ENCODE measurements at places on chromosomes 2 and 18. TPM values are rescaled to one million over a fixed set of nuclear protein-coding genes. Genes with fewer than 3 reads are reported as not detected.

Gene ALPP
- total RNA-seq: not detected

Gene KCNK3
- not detected for total RNA-seq

DNA sequence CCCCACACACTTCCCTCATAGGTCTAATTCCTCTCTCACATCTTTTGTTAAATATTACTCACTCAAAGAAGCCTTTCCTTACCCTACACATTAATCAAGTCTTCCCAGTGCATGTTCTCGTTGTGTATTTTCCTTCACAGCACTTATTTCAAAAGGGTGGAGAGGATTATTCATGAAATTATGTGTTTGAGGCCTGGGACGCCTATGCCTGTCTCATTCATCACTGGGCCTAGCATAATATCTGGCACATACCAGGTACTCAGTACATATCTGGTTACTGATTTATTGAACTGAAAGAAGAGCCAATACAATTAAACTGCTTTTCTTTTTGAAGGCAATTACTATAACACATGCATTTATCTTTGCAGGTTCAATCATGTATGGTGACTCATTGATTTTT is 15.1 kb upstream of the MALL start:
- no peak for DNase-seq

DNA sequence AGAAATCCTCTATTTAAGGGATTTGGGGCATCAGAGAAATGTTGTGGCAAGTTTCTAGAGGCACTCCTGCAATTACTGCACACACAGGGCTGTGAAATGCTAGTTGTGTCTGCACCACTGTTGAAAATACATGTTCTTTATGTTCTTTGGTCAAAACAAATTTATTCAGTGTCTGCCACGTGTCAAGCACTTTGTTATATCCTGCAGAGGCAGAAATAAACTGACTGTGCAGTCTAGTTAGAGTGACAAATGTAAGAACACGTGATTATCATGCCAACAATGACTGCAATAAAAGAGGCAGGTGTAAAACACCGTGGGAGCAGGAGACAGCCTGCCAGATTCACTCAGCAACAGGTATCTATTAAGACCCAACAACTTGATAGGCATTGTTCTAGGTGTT is 423.3 kb downstream of the LRP1B start:
- DNase-seq: no peak

Gene PKDCC
- total RNA-seq: not detected

GRCh38 chr18:76259096-76259495 is 235.9 kb downstream of the ZNF516 start:
- DNase-seq: no peak

- no peak for DNase-seq
Observed at GRCh38 chr2:47386551-47386950, 16.4 kb upstream of the MSH2 start.

DNA sequence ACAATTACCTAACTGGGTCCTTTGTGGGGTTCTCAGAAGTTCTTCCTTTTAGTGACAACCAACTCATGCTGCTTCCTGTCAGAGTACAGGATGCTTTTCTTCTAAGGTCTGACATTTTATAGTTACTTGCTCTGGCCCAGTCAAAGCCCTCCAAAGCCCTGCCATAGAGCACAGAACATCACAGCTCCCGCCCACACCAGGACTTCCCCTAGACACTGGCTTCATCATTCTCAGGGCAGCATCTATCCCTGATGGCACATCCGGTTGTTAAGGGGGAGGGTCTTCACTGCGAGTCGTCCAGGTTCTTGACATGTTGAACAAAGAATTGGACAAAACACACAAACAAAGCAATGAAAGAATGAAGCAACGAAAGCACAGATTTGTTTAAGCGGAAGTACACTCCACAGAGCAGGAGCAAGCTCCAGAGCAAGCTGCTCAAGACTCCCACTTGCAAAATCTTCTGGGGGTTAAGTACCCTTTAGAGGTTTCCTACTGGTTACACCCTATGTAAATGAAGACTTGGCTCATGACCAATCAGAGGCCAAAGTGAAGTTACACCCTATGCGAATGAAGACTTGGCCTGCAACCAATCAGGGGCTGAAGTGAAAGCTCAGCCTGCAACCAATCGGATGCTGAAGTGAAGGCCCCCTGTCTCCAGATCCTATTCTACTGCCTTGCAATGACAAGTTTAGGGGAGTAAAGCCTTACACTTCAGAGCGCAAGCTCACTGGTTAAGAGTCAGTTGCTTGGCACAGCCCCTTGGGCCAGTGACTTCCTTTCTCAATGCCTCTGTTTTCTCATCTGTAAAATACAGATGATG is 79.0 kb downstream of the HDAC4 start:
- no peak for DNase-seq

Gene NHEJ1
- 12.7 TPM for total RNA-seq

Gene YES1
- total RNA-seq: 76.2 TPM

Gene LIMS3
- total RNA-seq: 0.48 TPM

DNA sequence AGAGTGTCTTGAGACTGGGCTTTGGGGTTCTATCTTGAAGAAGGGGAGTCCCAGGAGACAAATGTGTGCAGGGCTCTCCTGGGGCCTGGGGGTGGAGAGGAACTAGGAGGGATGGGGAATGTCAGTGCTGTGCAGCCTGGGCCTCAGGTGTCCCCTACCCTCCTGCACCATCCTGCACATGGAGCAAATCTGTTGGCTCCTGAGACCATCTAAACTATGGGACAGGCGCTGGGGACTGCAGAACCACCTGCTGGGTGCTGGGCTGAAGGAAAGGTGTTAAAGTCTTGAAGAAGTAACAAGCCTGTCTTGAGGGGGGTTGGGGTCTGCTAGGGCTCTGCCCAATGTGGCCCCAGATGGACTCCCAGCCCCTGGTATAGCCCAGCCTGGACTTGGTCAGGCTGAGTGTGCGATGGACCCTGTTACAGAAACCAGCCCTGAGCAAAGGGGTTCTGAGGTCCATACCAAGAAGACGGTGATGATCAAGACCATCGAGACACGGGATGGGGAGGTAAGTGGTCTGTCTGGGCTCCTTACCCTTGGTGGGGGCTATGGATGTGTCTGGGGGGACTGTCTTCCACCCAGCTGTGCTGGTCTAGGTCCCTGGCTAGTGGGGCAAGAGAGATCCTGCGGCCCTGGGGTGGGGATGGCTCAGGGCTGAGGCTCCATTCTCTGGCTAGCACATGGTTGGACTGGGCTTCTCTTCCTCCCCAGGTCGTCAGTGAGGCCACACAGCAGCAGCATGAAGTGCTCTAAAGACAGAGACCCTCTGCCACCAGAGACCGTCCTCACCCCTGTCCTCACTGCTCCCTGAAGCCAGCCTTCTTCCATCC is 7.3 kb downstream of the DES start:
- no peak for DNase-seq

- no peak for DNase-seq
Observed at GRCh38 chr2:218733171-218734021, 22.8 kb downstream of the TTLL4 start.

Gene LIMS2
- total RNA-seq: not detected

DNA sequence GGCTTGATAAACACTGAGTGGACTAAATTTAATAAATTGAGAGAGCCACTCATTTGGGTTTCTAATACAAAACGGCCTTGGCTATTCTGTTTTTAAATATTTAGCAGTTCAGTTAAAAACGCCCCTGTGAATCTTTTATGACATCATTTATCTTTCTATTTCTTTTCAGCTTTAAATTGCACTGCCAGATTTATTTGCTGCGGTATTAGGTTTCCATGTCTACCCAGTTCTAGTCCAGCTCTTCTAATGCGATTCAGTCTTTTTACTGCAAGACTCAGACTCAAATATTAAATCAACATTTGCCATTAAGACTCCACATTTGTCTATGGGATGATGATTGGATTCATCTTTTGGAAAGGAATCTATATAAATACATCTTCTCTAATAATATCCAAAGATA is 2174.3 kb upstream of the PIK3C3 start:
- DNase-seq: no peak

Gene CGREF1
- total RNA-seq: not detected

DNA sequence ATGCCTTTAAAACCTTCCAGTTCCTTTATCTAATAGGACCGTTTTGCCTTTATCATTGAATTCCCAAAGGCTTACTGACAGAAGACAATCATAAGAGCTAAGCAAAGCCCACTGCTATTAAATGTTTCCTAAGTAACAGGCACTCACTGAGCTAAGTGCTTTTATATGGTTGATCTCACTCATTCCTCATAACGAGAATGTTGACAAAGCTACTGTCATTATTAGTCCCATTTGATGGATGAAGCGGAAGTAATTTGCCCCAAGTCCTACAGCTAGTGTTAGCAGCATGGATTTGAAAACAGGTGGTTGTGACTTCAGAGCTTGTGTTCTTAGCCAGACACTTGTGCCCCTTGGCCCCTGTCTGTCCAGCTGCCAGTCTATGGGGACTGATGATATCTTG is 134.8 kb upstream of the SERPINE2 start:
- DNase-seq: no peak

- DNase-seq: no peak
Observed at GRCh38 chr2:169415233-169415748, 53.0 kb upstream of the LRP2 start.

Gene GALNT13
- total RNA-seq: not detected

GRCh38 chr2:16152071-16152927 is 211.9 kb downstream of the MYCN start:
- no peak for DNase-seq

GRCh38 chr2:120402508-120402907 is 56.6 kb downstream of the INHBB start:
- no peak for DNase-seq

Gene GLB1L
- total RNA-seq: 7.7 TPM

Gene FKBP1B
- 3.3 TPM for total RNA-seq

DNA sequence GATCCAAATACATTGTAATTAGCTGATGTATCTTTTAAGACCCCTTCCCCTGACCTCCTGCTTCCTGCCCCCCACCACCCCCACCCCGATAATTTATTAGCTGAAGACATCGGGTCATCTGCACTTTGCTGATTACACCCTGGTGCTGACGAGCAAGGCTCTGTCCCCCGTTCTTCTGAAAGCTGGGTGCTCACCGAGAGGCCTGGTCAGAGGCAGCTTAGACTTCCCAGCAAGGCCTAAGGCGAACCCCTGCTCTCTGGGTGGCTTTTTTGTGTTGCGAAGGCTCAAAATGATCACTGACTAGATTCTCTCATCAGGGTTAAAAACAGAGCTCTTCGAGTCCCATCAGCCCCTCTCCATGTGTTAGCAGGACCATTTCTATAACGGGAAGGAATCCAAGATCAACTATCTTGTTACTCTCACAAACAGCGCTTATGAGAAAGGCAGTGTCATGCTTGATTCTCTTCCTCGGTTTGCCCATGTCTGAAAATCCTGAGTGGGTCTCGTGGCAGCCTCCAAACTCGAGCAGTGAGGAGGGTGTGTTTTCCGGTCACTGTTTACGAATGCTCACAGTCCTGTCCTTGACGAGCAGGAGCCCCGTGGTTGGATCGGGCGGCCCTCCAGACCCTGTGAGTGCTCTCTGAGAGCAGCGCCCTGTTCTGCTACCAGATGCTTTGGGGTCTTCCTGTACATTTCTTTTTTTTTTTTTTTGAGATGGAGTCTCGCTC is 201.6 kb downstream of the HDAC4 start:
- DNase-seq: no peak

Gene TMEM18
- total RNA-seq: 22.1 TPM

Gene HOXD8
- not detected for total RNA-seq

DNA sequence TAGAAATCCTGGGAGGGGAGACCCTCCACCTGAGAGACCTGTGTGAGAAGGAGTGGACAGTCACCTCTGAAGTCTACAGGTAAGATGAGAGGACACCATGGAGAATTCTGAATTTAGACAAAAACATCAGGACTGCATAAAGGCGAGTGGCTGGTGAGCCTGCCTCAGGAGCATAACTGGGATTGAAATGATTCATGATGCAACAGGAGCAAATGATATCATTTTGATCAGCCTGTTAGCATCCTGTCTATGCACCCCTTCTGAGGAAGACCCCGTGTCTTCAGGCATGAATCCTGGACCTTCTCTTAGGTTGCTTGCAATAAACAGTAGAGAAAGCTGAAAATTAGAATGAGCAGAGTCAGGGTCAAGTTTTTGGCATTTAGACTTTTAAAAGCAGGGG is 245.8 kb downstream of the ETAA1 start:
- no peak for DNase-seq

Gene VAMP8
- 116 TPM for total RNA-seq

DNA sequence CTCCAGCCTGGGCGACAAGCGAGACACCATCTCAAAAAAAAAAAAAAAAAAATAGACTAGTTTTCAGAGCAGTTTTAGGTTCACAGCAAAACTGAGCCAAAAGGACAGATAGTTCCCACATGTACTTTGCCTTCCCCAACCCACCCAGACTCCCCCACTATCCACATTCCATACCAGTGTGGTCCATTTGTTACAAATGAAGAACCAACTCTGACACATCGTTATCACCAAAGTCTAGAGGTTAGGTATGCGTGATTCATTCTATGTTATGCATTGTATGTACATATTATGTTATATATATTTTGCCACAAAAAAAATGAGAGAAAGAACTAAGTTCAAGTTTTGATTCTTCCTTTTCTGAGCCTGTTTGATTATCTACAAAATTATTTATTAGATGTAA is 3.5 kb downstream of the DUSP11 start:
- DNase-seq: no peak

All from natural killer cell (primary cell).